ENCODE measurements at places on chromosomes 2 and 18. TPM values are rescaled to one million over a fixed set of nuclear protein-coding genes. Genes with fewer than 3 reads are reported as not detected.

The GNAL gene
- 1.5 TPM for polyA plus RNA-seq

The EGR4 gene
- 0.30 TPM for polyA plus RNA-seq

The LYPD6 gene
- polyA plus RNA-seq = 0.17 TPM

The ASIC4 gene
- 0.02 TPM for polyA plus RNA-seq

The TSPYL6 gene
- polyA plus RNA-seq = not detected

The SLC4A3 gene
- 0.59 TPM for polyA plus RNA-seq

The CTAGE1 gene
- not detected for polyA plus RNA-seq

The SERPINB13 gene
- 0.20 TPM for polyA plus RNA-seq

The PCARE gene
- polyA plus RNA-seq = 0.04 TPM

The UGT1A8 gene
- not detected for polyA plus RNA-seq

The BCL2 gene
- 2.0 TPM for polyA plus RNA-seq

The RRM2 gene
- polyA plus RNA-seq = 5.2 TPM

The SRD5A2 gene
- polyA plus RNA-seq = 1.8 TPM

The SLC9A4 gene
- not detected for polyA plus RNA-seq
